Activated T-cell treated with anti-CD3 and anti-CD28 coated beads, Interleukin-2, amount 50 U/mL, for 72 hours (primary cell): ENCODE measurements at places on chromosomes 16 and 17. TPM values are rescaled to one million over a fixed set of nuclear protein-coding genes. Genes with fewer than 3 reads are reported as not detected.

DNA sequence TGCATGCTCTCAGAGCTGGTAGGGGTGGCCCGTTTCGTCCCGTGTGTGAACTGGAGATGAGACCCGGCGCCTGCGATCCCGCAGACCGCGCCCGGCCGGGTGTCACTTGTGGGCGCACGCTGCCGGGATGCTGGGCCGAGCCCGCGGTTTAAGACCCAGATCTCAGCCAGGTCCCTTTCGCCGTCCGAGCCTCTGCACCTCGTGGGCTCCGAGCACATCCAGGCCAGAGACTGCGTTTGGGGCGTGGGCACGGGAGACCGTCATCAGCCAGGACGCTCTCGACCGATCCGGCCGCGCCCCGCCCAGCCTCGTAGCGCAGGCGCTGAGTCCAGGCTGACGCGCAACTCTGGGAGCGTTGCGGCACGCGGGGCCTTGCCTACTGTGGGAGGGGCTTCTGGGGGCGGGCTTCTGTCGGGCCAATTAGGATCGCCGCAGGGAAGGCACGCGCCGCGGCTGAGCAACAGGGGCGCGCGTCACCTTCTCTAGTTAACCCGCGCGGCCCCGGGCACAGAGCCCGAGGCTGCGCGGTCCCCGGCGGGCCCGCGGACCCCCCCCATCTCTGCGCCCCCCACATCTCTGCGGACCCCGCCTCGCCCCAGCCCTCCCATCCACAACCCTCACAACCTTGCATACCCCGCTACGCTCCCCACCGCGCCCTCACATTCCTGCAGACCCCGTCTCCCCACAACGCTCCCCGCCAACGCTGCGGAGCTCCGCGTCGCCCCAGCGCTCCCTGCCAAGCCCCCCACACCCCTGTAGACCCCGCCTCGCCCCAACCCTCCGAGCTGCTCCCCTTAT is 687 bp upstream of the CEMP1 start:
- DNase-seq, result peak; percentile 98

DNA sequence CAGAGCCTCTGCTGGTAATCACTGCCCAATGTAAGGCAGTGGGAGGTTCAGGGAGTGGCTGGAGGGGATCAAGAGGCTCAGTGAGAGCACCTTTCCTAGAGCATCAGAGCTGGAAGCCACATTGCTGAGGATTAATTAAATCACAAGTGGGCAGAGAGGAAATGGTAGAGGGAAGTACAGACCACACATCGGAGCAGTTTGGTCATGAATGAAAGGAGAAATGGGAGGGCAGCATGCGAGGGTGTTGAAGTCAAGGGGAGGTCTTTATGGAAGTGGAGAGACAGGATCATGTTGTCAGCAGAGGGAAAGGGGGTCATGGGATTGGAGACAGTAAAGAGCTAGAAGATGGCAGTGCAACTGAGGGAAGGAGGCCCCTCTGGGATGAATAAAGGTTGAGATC is 2.3 kb downstream of the CCL17 start:
- no peak for DNase-seq

GDPD1 gene
- total RNA-seq, result 3.2 TPM

CACNG1 gene
- total RNA-seq, result not detected

DNA sequence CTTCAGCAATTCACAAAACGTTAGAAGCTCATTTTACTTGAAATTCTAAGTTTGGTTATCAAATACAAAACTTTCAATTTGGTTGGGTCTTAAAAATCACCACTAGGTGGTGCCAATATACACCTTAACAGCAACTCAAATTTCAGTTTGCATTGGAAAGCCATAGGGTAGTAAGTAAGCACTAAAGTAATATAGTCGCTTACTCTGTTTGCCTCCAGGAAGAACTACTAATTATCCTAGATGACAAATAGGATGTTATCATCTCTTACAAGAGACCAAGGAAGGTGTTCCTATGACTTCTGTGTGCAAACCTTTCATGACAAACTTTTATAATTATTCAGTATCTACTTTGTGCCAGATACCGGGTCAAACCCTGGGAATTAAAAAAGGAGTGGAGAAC is 93.3 kb downstream of the MYO1D start:
- DNase-seq, result no peak

C1QTNF1 gene
- total RNA-seq, result 0.31 TPM

ALOXE3 gene
- not detected for total RNA-seq

GRCh38 chr17:52465407-52465806 is 306.9 kb upstream of the CA10 start:
- no peak for DNase-seq

DNA sequence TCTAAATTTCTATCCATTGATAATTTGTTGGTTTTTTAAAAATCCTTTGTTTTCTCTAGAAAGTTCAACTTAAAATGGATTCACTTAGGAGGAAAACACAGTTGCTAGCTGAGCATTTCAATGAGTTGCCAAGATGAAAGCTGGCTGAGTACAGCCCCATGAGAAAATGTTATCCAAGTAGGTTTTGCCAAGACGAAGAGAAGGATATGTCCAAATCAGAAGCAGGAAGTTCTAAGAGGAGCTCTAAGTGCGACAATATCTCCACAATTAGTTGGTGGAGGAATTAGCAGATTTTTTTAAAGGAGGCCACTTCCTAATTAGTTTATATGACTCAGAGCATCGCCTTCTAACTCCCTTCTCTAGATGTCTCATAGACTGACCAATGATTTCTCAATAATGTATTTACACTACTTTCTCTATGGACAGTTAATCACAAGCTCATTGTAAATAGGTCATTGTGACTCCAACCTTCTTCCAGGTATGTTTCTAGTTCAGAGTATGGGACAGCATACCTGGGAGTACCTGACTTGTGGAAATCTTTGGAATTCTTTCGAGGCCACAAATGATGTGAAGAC is 873.3 kb upstream of the SOX9 start:
- DNase-seq, result no peak

KRT33A gene
- total RNA-seq, result not detected

- DNase-seq, result no peak
Measured at GRCh38 chr17:70078549-70078948, 3.5 kb downstream of the KCNJ16 start.

GRCh38 chr17:82234211-82235055 is 5.6 kb downstream of the SLC16A3 start:
- no peak for DNase-seq
